Stimulated activated CD4-positive, alpha-beta T cell treated with anti-CD3 and anti-CD28 coated beads, TNF-alpha, amount 100 ng/mL, for 24 hours (primary cell): ENCODE measurements at places on chromosomes 2 and 18.

GRCh38 chr2:85954590-85955458, 66.0 kb upstream of the ST3GAL5 start:
- no peak for DNase-seq

- no peak for DNase-seq
These were observed 494.8 kb upstream of the NRXN1 start for GRCh38 chr2:51526766-51527165.

DNA sequence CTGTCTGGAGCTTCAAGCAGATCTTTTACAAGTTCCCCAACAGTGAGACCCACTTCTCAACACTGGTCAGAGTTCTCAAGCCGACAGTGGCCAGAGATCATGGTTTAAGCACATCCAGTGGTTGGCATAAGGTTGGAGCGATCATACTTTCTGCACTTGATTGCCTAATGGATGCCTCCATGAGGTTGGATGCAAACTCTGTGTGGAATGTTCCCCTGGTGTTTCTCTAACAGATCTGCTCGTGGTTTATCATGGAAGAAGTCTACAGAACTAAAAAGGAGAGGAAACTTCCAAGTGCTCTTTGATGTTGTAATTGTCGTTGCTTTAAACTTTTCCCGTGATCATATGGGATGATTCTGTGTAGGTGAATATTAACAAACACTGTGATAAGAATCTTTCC, 60.7 kb downstream of the SH3RF3 start:
- no peak for DNase-seq

DNA sequence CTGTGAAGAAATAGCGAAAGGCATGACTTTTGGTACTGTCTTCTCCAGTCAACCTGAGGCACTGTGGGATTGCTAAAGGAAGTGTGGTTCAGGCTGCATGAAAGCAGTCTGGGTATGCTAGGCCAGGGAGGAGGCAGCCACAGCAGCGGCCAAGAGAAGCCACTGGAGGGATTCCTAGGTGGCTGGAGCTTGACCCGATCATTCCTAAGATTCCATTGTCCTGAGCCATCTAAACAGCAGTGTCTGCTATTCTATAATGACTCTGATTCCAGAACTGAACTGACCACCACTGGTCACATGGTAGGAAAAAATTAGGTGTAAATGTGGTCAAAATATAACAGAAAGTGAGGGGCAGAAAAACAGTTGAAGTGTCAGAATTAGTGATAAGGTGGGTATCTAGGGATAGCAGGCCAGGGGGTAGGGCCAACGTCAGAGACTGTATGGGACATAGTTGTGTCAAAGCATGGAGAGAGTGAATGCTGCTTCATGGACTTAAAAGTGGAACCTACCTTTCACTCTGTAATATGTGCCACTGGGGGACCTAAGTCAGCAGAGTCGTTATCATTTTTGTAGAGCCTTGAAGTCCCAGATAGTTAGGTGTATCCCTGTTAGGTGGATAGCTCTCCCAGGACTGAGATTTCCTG, 204.6 kb downstream of the CTNNA2 start:
- no peak for DNase-seq

DNA sequence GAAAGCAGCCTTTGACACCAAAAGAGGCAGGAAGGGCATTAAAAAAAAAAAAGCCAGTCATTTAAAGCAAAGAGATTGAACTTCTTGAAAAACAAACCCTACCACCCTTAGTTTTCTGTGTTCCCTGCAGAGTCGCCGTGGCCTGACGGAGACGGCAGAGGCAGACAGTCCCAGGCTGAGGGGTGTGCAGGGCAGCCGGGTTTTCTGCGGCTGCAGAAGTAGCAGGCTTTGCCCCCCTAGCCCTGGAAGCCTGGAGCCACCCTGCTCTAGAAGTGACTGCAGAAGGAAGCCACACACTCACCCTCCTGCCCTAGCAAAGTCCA, 2.8 kb downstream of the INPP5D start:
- DNase-seq = no peak

GRCh38 chr2:170690640-170691039, 24.5 kb upstream of the SP5 start:
- DNase-seq = no peak

- no peak for DNase-seq
These were observed 108.1 kb upstream of the ARHGAP28 start for GRCh38 chr18:6621437-6621836.

DNA sequence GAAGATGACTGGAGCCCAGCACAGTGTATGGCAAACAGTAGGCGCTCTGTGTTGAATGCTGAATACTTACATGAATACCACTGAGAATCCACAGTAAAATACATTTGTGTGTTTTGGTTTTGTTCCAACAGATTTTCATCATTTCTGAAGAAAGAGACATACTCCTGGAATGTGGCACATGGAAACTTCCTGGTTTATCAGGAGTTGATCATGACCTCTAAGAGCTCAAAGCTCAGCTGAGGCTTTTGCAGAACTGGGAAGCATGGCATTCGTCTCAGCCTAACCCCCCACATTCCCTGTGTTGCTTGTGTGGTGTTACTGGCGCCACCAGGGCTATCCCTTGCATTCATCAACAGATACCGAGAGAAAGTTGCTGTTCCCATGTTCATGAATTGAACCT, 316.9 kb upstream of the REV1 start:
- DNase-seq = no peak

- no peak for DNase-seq
These were observed 161.1 kb downstream of the GFPT1 start for GRCh38 chr2:69225933-69226332.

- DNase-seq = no peak
These were observed 124.2 kb downstream of the AGAP1 start for GRCh38 chr2:235618039-235618438.

- DNase-seq = no peak
These were observed 25.1 kb downstream of the SPDYA start for GRCh38 chr2:28835781-28836180.

- no peak for DNase-seq
These were observed 2.4 kb downstream of the MTCL1 start for GRCh38 chr18:8707556-8708300.

DNA sequence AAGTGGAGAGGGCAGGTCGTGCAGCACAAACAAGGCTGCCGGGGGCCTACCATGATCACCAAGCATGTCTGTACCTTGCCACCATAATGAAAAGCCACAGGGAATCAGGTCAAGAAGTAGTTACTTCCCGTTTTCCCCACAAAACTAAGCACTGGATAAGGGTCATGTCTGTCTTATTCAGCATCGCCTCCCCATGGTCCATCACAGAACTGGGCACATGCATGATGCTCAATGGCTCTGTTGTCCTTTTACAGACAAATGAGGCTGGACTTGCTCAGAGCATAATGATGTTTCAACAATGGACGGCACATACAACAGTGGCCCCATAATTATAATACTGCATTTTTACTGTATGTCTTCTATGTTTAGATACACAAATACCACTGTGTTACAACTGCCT, 27.5 kb downstream of the REEP1 start:
- no peak for DNase-seq

GRCh38 chr2:124088616-124089015, 63.5 kb downstream of the CNTNAP5 start:
- no peak for DNase-seq

- no peak for DNase-seq
These were observed 29.2 kb downstream of the GALNT1 start for GRCh38 chr18:35610724-35611123.

GRCh38 chr2:23381084-23381483, 3.9 kb upstream of the KLHL29 start:
- DNase-seq = no peak

DNA sequence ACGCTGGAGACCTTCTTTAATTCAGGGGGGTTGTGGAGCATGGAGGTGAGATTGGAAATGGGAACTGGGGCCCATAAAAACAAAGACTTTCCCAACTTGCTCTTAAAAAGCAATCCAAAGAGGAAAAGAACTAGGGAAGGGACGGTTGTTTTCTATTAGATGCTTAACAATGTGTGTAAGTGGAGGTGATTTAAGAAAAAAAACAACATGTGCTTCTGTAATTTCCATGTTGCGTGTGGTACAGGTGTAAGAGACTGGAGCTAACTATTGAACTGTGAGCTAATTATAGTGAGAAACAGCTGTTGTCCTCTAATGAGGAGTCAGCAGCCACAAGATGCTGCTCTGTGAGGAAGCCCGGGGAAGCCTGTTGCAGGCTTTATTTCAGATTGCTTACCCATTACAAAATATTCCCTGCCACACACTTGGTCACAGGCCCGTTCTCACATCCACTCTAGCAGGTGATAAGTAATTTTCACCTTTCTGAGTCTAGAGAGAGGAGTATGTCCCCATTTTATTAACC, 280.6 kb upstream of the PARD3B start:
- no peak for DNase-seq

DNA sequence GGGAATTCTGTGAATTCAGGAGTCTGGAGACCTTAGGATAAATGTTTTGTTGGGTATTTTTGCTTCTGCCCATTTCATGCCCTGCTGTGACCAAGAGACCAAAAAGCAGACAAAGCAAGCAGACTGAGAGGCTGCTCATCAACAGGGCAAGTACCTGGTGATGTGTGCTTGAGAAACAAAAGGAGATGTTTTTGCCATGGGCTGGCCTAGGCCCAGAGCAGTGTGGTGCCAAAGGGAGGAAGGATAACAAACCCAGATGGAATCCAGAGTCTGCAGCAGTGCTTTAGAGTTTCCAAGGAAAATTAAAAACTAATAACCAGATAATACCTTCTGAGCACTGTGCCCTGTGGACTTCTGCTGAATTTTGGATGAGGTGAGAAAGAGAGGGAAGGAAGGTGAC, 538.4 kb downstream of the STK39 start:
- no peak for DNase-seq

DNA sequence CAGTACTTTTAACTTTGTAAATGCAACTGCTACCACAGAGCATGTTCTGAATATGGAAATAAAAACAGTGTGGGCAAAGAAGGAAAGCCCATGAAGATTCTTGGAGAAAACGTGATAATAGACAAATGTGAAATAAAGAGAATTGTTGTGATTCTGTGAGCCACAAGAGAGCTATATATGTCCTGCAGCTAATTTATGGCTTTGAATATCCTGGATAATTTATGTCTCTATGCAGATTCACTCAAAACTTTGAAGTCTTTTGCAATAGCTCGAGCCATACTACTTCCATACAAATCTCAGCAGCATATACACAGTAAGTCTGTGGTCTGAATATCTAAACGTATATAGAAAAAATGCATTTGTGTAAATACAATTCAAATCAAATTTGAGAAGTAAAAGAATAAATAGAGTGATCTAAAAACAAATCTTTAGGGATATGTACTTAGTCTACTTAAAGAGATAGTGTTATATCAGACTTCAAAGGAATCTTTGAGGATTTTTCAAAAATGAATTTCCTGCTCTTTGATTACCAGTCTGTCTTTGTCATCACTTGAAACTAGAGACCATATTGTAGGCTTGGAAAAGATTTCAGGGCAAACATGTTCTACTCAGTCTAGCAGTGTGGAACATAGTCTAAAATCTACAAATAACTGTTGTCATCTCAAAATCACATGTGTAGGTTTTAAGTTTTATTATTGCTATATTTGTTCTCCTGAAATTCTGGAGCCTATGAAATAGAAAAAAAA, 107.1 kb downstream of the CSRNP3 start:
- DNase-seq = no peak

- no peak for DNase-seq
These were observed 787 bp upstream of the TBR1 start for GRCh38 chr2:161415034-161415986.

GRCh38 chr2:158554996-158555395, 98.2 kb downstream of the PKP4 start:
- no peak for DNase-seq

DNA sequence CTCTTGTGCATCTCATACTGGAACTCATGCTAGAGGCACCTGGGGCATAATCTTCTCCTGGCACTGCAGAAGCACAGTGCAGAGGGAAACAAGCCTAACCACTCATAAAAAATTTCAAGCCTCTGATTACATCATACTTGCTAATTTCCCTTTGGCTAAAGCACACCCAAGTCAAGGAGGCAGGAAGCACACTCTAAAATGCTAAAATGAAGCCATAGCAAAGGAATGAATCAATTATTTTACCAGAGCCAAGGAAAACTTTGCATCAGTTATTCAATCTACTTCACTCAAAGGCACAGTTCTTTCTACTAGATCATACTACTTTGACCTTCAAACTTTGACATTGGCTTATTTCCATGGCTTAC, 79.6 kb upstream of the SPOPL start:
- no peak for DNase-seq

- DNase-seq = no peak
These were observed 28.4 kb downstream of the TMEM37 start for GRCh38 chr2:119460076-119460475.

- DNase-seq = no peak
These were observed 54.1 kb downstream of the EPB41L5 start for GRCh38 chr2:120066800-120067547.

GRCh38 chr2:190407662-190408537, at the start of gene MFSD6:
Gene MFSD6 (plus strand): TSS chr2:190408355. CDS start chr2:190436030, 27,675 bp downstream.
- peak; percentile 11 for DNase-seq

DNA sequence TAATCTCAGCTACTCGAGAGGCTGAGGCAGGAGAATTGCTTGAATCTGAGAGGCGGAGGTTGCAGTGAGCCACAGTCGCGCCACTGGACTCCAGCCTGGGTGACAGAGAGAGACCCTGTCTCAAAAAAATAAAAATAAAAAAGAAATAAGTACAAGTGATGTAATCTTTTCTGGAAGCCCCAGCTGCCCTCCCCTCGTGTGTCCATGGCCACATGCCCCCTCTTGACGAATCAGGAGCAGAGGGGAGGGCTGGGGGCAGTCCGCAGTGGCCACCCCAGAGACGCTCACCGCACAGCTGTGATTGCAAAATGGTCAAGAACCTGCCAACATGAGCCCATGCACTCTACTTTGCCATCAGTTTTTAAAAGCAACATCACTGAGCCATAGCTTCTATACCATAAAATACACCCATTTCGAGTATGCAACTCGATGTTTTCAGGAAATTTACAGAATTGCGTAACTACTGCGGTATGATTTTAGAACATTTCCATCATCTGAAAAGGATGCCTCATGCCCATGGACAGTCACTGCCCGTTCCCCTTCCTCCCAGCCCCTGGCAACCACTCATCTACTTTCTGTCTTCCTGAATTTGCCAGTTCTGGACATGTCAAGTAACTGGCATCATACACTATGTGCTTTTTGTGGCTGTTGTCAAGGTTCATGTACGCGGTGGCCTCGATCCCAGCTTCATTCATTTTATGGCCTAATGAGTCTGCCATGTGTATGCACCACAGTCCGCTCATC, 88.1 kb downstream of the NDUFA10 start:
- no peak for DNase-seq

DNA sequence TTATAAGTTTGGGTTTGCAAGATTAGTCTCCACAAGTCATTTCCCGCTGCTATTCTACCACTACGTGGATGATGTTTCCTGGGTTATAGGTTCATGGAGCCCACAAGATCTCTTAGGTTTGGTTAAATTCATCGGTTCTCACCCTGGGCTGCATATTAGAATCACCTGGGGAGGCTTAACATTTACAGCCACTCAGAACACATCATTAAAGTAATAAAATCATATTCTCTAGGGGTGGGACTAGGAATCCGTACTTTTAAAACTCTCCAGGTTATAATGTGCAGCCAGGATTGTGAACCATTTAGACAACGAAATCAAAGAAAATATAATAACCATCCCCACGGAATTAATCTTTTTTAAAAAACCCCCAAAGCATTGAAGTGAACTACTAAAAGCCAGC, 167.7 kb downstream of the ACTR3 start:
- no peak for DNase-seq
